ENCODE measurements at places on chromosomes 12 and 14. TPM values are rescaled to one million over a fixed set of nuclear protein-coding genes. Genes with fewer than 3 reads are reported as not detected.

PRB2 gene
- not detected for total RNA-seq

SLC4A8 gene
- total RNA-seq, result 1.3 TPM

EGLN3 gene
- total RNA-seq, result 0.19 TPM

DCN gene
- 321 TPM for total RNA-seq

LTBP2 gene
- 156 TPM for total RNA-seq

SSTR1 gene
- 0.77 TPM for total RNA-seq

KRT6C gene
- total RNA-seq, result not detected

RNF212B gene
- not detected for total RNA-seq

ADAMTS20 gene
- total RNA-seq, result not detected

KRT75 gene
- total RNA-seq, result not detected

SERPINA10 gene
- total RNA-seq, result under 0.01 TPM

PPTC7 gene
- 5.6 TPM for total RNA-seq
